ENCODE measurements at places on chromosomes 2 and 18. TPM values are rescaled to one million over a fixed set of nuclear protein-coding genes. Genes with fewer than 3 reads are reported as not detected.

DPP4 gene
- total RNA-seq: 3.5 TPM

GRCh38 chr2:101986804-101987740 is 4.7 kb upstream of the IL1R2 start:
- no peak for DNase-seq

DNA sequence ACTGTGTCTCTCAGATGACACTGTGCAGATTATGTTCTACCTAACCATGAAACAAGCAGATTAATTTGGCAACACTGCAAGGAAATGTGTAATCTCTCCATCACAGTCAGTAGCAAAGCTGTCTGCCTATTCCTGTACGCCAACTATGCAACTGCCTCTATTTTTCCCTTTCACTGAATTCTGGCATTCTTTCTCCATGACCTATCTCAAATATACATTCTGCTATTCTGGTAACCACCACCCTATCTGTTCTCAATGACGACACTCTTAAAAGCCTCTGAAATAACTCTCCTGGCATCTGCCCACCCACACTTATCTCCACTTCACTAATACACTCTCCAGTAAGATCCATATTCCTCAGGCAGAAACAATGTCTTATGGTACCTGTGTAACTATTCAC is 78.7 kb downstream of the ABCA12 start:
- no peak for DNase-seq

GRCh38 chr2:108305901-108306300 is 17.2 kb downstream of the SULT1C2 start:
- DNase-seq: no peak

DNA sequence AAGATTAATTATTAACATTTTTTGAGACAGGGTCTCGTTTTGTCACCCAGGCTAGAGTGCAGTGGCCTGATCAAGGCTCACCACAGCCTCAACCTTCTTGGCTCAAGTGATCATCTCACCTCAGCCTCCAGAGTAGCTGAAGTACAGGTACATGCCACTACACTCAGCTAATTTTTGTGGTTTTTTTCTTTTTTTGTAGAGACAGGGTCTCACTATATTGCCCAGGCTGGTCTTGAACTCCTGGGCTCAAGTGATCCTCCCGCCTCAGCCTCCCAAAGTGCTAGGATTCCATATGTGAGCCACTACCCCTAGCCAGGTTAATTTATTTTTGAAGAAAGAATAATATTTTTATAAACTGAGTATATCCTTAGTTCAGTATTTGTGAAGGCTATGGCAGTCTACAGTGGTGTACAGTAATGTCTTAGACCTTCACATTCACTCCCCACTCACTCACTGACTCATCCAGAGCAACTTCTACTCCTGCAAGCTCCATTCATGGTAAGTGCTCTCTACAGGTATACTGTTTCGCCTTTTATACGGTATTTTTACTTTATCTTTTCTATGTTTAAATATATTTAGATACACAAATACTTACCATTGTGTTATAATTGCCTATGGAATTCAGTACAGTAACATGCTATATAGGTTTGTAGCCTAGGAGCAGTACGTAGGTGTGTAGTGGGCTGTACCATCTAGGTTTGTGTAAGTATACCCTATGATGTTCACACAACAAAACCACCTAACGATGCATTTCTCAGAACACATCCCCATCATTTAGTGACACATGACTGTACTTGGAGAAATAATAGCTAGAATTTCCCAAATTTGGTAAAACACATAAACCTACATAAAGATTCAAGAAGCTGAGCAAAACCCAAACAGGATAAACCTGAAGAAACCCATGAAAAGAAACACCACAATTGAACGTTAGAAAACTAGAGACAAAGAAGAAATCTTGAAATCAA is 38.6 kb downstream of the MGAT4A start:
- DNase-seq: no peak

DNA sequence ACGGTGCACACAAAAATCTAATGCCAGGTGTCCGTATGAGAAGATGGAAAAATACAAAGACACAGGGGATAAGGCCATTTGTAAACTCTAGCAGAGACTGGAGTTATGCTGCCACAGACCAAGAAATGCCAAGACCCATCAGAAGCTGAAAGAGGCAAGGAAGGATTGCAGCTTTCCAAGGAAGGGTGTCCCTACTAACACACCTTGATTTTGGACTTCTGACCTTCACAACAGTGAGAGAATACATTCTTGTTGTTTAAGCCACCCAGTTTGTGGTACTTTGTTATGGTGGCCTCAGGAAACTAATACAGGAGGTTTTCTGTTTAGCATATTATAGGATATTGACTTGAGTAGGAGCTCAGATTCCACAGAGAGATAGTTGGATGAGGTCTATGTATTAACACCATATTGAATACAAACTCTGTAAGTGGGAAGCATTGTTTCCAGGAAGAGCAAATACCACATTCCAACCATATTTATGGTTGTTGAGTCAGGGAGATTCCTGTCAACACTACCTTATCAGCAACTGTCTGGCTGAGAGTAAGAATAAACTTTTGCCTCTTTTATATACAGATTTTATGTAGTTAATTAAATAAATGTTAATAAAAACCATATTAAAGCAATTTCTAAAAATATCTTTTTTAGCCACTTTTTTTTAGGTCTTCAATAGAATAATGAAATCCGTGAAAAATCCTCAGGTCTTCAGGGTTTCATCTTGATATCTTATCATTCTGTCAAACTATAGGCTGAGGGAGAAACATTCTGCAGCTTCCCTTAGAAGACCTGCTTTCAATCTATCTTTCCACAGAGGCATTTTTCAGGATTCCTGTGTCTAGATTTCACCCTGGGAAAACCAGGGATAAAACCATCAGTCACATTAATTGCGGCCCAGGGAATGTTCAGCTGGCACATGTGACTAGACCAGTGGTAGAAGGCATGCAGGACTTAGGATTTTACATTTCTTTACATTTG is 35.4 kb upstream of the HNMT start:
- DNase-seq: no peak

DNA sequence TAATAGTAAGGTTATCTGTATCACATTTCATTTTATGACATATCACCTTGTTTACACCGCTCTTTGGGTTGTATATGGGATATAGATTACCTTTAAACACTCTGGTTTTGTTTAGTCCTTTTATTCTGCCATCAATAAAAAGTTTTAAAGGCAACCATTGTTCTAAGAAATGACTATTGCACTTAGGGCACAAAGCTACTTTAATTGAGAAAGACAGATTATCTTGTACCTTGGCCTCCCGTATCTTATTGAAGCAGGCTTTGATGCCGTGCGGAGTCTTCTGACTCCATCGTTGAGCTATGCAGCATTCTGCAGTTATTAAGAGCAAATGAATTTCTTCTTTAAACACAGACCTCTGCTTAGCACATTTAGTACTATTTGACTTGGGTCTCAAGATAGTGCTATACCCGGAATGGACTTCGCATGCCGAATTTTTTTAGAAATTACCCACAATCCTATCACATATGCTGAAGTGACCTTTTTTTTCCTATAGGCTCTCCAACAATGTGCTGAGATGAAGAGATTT is 16.7 kb downstream of the PKDCC start:
- DNase-seq: no peak

Data from aorta (tissue), 5 donors.